Hair follicle dermal papilla cell (primary cell): ENCODE measurements at places on chromosomes 6 and 20. TPM values are rescaled to one million over a fixed set of nuclear protein-coding genes. Genes with fewer than 3 reads are reported as not detected.

CLPSL2 gene
- not detected in 2 replicates for total RNA-seq

TP53TG5 gene
- not detected in 2 replicates for total RNA-seq

SEMG1 gene
- not detected in 2 replicates for total RNA-seq

ADAM33 gene
- total RNA-seq = 194 and 229 TPM in 2 replicates

SLC17A1 gene
- total RNA-seq = not detected in 2 replicates

ADGRG6 gene
- 0.32 and 0.36 TPM in 2 replicates for total RNA-seq

ZBTB12 gene
- 2.3 and 4.4 TPM in 2 replicates for total RNA-seq

LAMA4 gene
- total RNA-seq = 418 and 518 TPM in 2 replicates

FAM209A gene
- total RNA-seq = 0.24 TPM in 1 of 2 replicates, not detected in the other

OGFRL1 gene
- 45.5 and 51.4 TPM in 2 replicates for total RNA-seq

TBC1D32 gene
- total RNA-seq = 22.5 and 27.1 TPM in 2 replicates

FOXQ1 gene
- total RNA-seq = 0.24 and 1.5 TPM in 2 replicates

SPDEF gene
- under 0.01 TPM in 1 of 2 replicates, not detected in the other for total RNA-seq
